ENCODE measurements at places on chromosomes 3 and 15.

- no peak for DNase-seq
Observed at GRCh38 chr3:122828281-122828680, 33.4 kb downstream of the SLC49A4 start.

GRCh38 chr3:181739628-181740027 lies 27.9 kb downstream of the SOX2 start:
- DNase-seq: no peak

- DNase-seq: no peak
Observed at GRCh38 chr3:144968750-144969350, 997.2 kb downstream of the DIPK2A start.

GRCh38 chr3:64766440-64766839 lies 78.6 kb upstream of the ADAMTS9 start:
- no peak for DNase-seq

All from T follicular helper cell (primary cell).